ENCODE measurements at places on chromosomes 1 and 21.

DNA sequence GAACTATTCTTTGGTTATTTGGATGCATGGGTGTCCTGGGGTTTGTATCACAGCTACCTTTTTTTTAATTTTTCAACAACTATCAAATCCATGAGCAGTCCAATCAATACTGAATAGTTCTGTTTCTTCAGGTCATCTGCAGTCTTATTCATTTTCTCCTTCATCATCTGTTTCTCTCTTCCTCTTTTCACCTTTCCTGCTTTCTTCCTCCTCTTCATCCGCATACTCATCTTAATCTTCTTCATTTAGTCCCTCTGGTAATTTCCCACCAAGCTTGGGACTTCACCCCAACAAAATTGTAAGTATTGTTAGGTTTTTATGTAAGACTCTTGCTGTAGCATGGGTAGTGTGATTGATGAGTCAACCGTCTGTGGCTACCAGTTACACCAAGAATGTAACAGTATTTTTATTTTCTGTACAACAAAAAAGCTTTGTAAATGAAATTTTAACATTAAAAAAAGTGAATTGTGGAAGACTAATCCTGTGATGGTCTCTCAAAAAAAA is 184.1 kb upstream of the RNPC3 start:
- DNase-seq, result no peak

- no peak for DNase-seq
Observed at GRCh38 chr1:96364576-96364975, 357.0 kb upstream of the PTBP2 start.

DNA sequence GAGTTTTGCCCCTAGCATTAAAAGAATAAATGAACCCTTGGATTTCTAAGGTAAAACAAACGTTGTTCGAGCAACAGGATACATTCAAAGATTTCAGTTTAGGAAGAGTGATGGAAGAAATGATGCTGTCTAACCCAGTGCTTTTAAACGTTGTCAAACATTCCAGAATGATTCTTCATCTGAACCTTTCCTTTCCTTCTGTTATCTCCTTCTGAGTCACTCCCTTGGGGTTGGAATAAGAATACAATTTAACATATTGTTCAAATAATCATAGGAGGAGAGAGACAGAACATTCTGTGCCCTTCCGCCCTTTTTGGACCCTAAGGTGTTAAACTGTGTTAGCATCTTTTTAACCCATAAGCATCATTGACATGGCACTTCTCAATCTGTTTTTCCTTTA is 61.1 kb upstream of the RCOR3 start:
- no peak for DNase-seq

GRCh38 chr1:68232289-68233148 is at the start of gene WLS:
Gene WLS, minus strand, starts transcription at chr1:68232523. Its CDS starts 224 bp downstream, at chr1:68232299.
- DNase-seq, result no peak

GRCh38 chr1:235779770-235780169 is 86.9 kb downstream of the LYST start:
- DNase-seq, result no peak

DNA sequence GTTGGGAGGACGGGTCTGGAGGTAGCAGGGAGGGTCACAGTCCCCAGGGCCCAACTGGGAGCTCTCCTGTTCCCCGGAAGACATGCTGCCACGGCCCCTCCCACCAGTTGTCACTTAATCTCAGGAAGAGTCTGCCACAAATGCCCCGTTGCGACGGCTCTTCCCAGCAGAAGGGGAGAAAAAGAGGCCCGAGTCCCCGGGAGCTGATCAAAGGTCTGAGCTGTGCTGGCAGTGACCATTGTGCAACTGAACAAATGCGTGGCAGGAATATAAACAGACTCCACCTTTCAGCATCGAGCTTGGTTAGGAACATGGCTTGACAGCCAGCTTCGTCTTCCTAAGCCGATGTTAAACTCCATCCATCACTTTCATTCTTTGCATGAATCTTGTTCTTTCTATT is 27.8 kb upstream of the ZBTB21 start:
- DNase-seq, result no peak

- no peak for DNase-seq
Observed at GRCh38 chr1:215001419-215002021, 81.0 kb upstream of the KCNK2 start.
